ENCODE measurements at places on chromosomes 12 and 14.
A peak's percentile ranks its signal among the peaks of the same experiment; 100 is the strongest.

GRCh38 chr12:6018265-6018664 is 73.2 kb upstream of the ANO2 start:
- peaks cover 42% of the 10 kb centered on the region for H3K27me3 ChIP-seq
- no peak overlapping the region for H3K27ac ChIP-seq
- H3K4me3 ChIP-seq: no peak overlapping the region
- DNase-seq: no peak
- no peaks in the 10 kb centered on the region for H3K36me3 ChIP-seq

DNA sequence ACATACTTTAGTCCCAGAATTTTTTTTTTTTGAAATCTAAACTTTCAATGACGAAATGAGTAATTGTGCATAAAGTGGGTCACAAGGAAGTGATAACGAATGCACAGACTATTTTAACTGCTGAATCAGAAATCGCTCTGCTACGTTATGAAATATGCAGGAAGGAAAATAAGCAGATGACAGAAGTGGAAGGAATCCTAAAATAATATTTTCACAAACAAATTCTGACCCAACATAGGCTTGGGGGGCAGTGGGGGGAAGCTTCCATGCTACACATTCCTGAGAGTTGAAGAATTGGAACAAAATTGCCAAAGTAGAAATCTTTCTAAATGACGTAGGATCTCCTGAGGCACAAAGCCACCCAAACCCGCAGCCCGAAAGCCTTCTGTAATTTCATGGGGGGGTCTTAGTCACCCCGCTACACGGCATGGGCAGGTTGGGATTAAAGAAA is 89.6 kb downstream of the ARF6 start:
- no peaks in the 10 kb centered on the region for H3K27me3 ChIP-seq
- H3K27ac ChIP-seq: peak overlapping the region; percentile 47
- DNase-seq: no peak
- H3K4me3 ChIP-seq: no peak overlapping the region
- H3K4me1 ChIP-seq: peaks cover 42% of the 10 kb centered on the region
- peaks cover 7% of the 10 kb centered on the region for H3K36me3 ChIP-seq

GRCh38 chr12:2355604-2356003 is 302.8 kb downstream of the CACNA1C start:
- no peak overlapping the region for H3K27ac ChIP-seq
- no peak for DNase-seq
- H3K27me3 ChIP-seq: peaks cover 42% of the 10 kb centered on the region
- H3K36me3 ChIP-seq: peaks cover 3% of the 10 kb centered on the region
- peaks cover 15% of the 10 kb centered on the region for H3K4me1 ChIP-seq

- H3K4me1 ChIP-seq: peaks cover 48% of the 10 kb centered on the region
- H3K4me3 ChIP-seq: peak overlapping the region; percentile 50
- no peak for DNase-seq
- H3K27ac ChIP-seq: peak overlapping the region; percentile 87
- peaks cover 3% of the 10 kb centered on the region for H3K36me3 ChIP-seq
- no peaks in the 10 kb centered on the region for H3K27me3 ChIP-seq
Measured at GRCh38 chr14:65850429-65851135, 438.1 kb downstream of the FUT8 start.

DNA sequence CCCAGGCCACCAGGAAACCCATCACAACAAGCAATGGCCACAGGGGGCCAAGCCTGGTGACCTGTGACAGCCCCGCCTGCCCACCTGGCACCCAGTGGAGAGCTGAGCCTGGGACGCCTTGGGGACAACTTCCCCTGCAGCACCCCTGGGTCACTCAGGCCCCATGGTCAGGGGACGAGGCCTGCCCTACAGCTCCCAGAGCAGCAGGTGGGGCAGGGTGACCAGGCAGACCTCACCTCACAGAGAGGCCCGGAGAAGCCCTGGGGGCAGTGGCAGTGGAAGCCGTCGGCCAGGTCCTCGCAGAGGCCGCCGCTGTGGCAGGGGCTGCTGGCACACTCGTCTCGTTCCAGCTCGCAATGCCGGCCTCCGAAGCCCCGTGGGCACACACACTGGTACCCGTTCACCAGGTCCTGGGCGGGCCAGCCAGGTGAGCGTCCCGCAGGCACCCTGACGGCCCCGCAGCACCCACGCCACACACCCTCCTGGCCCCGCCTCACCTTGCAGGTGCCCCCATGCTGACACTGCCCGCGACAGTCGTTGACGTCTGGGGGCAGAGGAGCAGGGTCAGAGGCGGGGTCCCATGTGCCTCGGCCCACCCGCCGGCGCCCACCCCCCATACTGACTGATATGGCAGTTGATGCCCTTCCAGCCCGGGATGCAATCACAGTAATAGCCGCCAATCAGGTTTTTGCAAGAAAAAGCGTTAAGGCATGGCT is 18.1 kb downstream of the JAG2 start:
- no peaks in the 10 kb centered on the region for H3K36me3 ChIP-seq
- H3K4me3 ChIP-seq: no peak overlapping the region
- H3K27me3 ChIP-seq: no peaks in the 10 kb centered on the region
- no peak overlapping the region for H3K27ac ChIP-seq

Measured in central memory CD8-positive, alpha-beta T cell (primary cell).